ENCODE measurements at places on chromosomes 6 and 20. TPM values are rescaled to one million over a fixed set of nuclear protein-coding genes. Genes with fewer than 3 reads are reported as not detected.
A peak's percentile ranks its signal among the peaks of the same experiment; 100 is the strongest.

Gene PRELID3B
- 153 TPM for total RNA-seq

DNA sequence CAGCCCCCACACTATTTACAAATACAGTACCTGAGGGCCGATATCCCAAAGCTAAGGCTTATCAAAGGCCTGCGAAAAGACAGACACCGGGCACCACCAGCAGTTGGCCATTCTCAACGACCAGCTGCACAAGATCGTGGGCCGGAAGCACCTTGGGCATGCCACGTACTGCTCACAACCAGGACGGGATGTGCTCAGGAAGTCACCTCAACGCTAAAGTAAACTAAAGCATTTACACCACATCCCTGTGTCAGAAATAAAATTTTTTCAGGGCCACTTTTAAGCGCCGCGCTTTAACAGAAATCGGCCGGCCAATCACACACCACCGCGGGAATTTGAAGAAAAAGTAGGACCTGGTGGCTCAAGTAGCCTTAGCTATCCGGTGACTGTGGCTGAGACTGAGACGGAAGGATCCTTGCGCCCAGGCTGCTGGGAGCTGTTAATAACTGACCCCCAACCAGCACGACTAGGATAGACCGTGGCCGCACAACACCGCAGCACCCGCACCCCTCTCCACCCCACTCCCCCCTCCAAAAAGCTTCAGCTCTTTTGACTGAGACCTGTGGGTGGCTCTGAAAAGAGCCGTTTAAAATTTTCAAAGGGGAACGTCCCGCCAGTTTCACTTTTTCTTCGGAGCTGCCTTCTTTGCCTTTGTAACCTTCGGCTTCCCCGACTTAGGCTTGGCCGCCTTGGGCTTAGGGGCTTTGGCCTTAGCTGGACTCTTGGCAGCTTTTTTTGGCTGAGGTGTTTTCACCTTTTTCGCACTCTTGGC, 131.2 kb upstream of the BTN3A2 start:
- peak; percentile 60 for DNase-seq

Gene KIAA1755
- 0.83 TPM for total RNA-seq

DNA sequence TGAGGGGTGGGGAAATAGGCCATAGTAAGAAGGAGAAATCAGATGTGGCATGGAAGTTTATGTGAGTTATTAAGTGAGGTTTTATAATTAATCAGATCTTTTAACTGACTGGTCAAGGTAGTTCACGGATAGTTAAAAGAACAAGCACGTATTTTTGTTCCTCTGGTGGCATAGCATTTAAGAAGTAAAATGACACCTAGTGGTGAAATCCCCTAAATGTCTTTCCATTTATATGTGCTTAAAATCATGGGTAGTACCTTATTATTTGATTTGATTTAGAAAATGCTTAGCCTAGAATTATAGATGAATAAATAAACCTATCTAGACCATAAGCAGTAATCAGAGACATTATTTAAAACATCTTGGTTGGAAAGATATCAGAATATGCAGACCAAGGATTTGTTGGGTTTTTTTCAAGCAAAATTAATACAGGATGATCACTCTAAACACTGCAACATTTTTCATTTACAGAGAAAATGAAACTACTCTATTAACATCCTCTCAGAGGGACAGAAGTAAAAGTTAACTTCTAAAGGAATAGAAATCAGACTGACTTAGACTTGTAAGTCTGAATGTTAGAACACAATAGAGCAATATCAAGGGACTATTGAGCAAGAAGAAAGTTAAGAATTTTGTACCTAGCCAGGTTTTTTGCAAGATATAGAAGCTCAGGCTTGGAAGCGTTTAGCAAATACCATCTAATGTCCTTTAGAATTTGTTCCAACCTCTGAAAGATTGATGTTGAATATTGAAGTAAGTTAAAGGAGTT, 81.1 kb downstream of the STXBP5 start:
- peak; percentile 22 for DNase-seq

- DNase-seq, result no peak
These were observed 56.0 kb downstream of the ADGRB3 start for GRCh38 chr6:68691120-68691519.

- no peak for DNase-seq
These were observed 249.7 kb downstream of the GMPR start for GRCh38 chr6:16487996-16488674.

DNA sequence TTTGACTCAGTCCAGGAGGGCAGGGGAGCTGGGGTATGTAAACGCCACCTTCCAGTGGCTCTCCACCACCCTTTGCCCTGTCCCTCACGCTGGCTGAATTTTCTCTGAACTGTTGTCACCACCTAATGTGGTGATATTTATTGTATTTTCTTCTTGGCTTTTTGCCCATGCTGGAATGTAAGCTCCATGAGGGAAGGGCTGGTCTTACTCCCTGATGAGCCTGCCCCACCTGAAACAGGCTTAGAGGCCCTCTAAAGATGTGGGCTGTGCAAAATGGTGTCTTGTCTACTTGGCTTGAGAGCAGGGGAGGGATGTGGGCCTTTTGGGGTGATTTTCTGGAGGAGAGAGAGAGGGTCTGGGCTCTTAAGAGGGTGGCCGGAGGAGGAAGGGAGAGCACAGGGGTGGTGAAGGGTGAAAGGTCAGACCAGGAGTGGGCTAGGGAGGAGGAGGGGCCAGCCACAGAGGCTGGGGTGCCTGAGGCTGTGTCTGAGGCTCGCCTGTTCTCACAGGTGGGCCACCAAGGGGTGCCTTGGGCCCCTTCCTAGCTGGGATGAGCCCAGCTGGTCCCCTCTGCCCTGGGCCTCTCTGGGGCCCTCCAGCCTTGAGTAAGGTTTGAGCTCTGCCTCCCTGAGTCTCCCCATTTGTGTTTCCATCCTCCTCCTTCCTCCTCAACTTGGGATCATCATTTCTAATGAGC, 37.3 kb downstream of the SPDEF start:
- no peak for DNase-seq

GRCh38 chr6:96017070-96017359, 1.2 kb downstream of the FUT9 start:
- no peak for DNase-seq

Gene TULP1
- total RNA-seq, result not detected

DNA sequence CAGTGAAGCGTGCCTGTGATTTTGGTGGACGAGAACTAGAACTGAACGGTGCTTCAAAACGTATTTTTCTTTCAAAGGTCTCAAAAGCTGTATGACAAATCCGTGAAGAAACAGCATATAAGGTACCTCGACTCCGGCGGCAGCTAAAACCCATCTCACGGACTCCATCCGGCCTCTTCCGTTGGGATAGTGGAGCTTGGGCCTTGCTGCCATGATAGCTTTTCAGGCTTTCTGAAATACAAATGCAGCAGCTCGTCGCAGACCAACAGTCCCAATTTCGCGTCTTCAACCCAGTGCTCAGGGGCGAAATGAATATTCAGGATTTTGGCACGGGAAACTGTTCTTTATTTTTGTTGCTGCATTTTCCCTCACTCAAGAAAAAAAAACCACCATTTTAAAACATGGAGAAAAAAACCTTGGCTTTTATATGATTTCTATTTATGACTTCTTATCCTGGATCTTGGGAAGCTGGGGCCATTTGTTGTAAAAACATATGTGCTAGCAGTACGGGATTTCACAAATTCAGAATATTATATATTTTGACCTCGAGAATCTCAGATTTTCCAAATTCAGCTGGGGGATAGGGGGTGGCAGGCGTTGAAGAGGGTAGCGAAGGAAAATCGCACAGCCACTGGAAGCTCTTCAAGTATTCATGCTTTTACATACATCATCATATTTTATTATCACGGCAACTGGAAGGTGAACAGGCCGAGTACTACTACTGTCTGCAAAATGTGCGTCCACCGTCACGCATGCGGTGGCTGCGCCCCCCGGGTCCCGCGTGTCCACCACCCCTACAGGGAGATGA, 849 bp downstream of the GSTA4 start:
- peak; percentile 42 for DNase-seq

DNA sequence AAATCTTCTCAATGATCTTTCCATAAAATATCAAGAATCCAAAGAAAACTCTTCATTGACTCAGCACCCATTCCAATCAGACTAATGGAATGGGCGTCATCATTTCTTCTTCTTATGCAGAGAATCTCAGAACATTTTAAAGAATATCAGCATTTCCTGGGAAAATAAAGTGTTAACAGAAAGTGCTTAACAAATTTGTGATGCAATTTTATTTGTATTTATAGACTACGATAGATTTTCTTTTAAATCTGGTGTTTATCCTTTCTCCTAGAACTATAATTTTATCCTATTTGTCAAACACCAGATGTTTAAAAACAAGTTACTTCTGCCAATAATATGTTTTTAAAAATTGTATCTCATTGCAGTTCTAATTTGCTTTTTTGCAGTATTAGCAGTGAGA, 330.7 kb downstream of the COL12A1 start:
- DNase-seq, result no peak

DNA sequence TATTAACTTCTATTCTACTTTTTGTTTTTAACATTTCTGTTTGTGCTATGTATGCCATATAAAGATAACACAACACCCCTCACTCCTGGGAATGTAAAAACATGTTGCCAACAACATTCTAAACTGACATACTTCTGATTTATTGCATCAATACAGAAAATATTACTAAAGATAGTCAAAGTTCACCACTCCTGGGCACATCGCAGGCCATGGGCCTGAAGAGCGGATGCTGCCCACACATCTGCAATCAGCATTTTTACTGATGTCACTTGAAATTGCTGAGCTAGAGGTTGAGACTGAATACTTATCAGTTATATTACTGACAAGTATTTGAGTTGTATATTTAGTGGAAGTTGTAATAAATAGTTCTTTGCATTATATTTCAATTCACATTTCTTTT, 711.9 kb upstream of the EPHA7 start:
- DNase-seq, result no peak

Gene MYB
- 0.17 TPM for total RNA-seq

Gene TSBP1
- not detected for total RNA-seq

DNA sequence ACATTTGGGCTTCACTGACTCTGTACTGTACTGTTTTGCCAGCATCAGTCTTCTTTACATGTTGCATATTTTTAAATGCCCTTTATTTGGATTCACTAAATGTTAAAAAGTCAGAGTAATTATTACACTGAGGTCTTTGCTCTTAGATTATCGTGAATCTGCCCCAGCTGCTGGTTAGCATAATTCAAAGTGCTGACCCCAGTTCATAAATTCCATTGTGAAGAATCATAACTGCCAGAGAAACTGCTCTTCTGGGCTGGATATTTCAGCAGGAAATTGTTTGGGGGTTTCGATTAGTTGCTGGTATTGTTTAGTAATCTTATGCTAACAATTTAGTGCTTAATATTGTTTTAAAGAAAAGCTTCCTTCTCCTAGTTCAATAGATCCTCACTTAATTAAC, 682.1 kb upstream of the MAP3K7 start:
- no peak for DNase-seq

Measured in mammary epithelial cell (primary cell).